Activated CD8-positive, alpha-beta memory T cell treated with anti-CD3 and anti-CD28 coated beads for 48 hours (primary cell): ENCODE measurements at places on chromosomes 12 and 14.

DNA sequence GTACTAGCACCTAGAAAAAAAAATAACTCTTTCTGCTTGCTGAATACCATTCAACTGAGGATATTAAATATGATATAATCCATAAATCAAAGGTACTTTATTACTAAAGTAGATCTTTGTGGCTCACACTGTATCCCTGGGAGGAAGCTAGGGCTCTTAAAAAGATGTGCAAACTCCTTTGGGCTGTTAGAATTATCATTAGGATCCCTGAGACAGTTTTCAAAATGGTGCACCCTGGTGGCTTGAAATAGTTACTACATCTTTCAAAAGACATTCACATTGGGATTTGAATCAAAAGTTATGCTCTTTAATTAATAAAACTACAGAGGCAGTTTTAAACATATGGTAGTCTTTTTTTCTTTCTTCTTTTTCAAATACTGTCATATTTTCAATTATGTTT lies 228.5 kb upstream of the G2E3 start:
- no peak for DNase-seq

- no peak for DNase-seq
These were observed 25.9 kb downstream of the UBE2N start for GRCh38 chr12:93415723-93416464.

DNA sequence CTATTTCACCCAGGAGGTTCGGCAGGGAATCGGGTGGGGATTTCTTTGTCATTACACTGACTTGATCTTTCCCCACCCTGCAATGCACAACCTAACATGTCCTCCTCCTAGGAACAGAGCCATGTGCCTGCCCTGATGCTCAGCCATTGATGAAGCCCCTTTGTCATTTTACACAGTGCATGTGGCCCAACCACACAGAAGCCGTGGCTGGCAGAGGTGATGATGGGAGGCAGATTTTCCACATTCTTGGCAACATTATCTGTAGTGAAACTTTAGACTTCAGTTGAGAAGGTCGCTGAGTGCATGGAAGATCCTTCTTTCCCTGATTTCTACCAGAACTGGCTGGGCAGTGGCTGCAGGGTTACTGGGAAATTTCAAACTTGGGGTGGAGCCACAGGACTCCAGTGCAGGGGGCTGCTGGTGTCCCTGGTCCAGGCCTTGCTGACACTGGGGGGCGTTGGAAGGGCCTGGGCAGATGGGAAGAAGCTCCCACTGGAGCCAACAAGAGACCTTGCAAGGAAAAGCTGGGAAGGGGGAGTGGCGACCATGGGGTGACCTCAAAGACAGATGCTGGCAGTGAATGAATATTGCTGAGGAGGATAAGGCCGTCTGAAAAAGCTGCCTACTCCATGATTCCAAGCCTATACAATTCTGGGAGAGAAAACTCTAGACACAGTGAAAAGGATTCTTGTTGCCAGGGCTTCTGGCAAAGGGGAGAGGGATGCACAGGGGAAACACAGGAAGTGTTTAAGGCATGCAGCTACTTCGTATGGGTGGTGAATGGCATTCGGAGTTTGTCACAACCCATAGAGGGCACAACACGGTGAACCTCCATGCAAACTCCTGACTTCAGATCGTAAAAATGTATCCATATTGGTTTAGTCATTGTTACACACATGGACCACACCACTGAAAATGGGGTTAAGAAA lies 41.8 kb upstream of the P2RX7 start:
- no peak for DNase-seq

DNA sequence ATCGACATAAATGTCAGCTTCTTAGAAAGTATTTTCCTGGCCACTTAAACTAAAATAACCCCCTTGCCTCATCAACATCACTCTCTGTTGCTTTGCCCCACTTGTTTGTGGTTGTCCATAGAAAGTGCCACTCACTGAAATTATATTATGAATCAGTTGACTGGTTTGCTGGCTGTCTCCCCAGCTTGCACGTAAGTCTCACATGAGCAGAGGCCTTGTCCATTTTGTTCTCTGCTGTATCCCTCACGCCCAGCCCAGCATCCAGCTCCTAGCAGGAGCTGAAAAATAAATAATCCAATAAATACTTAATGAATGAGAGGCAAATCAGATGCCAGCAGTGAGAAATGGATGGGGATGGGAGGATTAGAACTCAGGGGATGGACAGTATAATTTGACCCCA lies 159.3 kb downstream of the KSR2 start:
- DNase-seq = no peak

GRCh38 chr14:24956104-24956503 lies 93.8 kb downstream of the STXBP6 start:
- DNase-seq = no peak

DNA sequence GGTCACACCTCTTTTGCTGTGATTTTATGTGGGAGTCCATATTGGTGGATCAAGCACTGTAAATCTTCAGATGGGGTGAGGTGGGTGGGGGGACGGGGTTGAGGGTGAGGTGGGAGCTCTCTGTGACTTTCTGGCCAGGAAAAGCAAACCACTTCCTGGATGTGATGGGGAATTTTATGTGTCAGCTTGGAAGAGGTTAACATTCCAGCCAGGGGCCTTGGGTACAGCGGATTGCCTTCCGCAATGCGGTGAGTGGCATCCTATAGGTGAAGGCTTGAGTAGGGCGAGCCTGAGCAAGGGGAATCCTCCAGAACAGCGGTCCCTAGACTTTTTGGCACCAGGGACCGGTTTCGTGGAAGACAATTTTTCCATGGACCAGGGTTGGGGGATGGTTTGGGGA lies 36.2 kb downstream of the DLK1 start:
- no peak for DNase-seq

DNA sequence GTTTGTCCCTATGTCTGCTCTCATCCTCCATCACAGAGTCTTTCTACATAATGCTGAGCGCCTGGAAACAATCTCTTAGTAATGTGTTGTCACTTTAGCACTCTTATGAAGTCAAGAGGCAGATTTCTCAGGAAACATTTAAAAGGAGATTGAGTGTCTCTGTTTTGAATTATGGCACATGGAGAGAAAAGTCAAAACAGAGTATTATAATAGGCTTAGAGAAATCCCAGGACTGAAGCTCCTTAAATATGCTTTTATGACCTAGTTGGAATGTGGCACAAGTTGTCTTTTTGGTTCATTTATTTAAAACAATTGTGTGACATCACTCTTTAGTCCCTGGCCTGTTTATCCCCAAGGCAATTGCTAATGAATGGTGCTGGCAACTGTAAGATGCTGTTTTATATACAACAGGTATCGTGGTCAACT lies 117.8 kb upstream of the HIF1A start:
- DNase-seq = no peak

- no peak for DNase-seq
These were observed 97.3 kb upstream of the BCL2L14 start for GRCh38 chr12:11973396-11973795.

- DNase-seq = no peak
These were observed 609.5 kb downstream of the AACS start for GRCh38 chr12:125674554-125675338.

GRCh38 chr12:118033902-118034301 lies 17.4 kb downstream of the RFC5 start:
- DNase-seq = no peak

DNA sequence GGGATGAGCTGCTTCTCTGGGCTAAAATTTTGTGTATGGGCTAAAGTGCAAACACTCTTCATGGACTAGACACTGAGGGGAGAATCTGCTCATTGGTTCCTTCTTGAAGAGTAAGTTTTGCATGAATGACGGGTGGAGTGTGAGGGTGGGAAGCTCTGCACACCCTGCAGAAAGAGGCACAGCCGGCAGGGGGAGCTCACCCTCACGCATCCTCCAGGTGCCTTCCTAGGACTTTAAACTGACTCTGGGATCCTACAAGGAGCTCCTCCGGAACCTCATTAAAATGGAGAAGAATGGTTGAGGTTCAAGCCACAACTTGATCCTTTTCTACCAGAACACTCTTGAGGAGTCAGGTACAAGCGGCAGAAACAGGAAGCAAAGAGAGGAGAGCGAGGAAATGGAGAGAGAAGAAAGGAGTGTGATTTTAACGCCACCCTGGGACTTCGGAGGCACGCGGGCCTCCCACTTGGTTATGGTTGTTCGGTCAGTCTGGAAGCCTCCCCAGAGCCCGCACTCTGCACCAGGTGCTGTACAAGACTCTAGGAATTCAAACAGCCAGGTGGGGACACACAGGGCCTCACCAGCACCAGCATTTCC lies 87.5 kb downstream of the SETD3 start:
- DNase-seq = no peak

GRCh38 chr14:76271041-76271755 lies 104.7 kb upstream of the ESRRB start:
- no peak for DNase-seq

DNA sequence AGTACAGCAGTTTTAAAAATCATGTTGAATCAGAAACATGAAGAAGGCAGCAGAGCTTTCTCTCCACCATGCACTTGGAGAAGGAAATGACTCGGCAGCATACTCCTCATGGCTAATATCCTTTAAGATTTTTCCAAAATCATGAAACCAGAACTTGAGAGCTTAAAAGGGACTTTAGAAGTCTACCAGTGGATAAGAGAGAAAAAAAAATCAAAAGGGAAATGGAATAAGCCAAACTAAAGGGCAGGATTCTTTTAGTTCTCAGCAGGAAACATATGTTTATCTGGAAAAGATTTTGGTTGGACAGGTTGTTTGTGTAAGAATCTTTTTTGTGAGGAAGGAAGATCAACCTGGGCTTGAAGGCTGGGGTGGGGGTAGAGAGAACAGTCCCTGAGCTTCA lies 111.8 kb downstream of the PRKCH start:
- no peak for DNase-seq

- DNase-seq = no peak
These were observed 5.4 kb upstream of the DPPA3 start for GRCh38 chr12:7705846-7706245.

DNA sequence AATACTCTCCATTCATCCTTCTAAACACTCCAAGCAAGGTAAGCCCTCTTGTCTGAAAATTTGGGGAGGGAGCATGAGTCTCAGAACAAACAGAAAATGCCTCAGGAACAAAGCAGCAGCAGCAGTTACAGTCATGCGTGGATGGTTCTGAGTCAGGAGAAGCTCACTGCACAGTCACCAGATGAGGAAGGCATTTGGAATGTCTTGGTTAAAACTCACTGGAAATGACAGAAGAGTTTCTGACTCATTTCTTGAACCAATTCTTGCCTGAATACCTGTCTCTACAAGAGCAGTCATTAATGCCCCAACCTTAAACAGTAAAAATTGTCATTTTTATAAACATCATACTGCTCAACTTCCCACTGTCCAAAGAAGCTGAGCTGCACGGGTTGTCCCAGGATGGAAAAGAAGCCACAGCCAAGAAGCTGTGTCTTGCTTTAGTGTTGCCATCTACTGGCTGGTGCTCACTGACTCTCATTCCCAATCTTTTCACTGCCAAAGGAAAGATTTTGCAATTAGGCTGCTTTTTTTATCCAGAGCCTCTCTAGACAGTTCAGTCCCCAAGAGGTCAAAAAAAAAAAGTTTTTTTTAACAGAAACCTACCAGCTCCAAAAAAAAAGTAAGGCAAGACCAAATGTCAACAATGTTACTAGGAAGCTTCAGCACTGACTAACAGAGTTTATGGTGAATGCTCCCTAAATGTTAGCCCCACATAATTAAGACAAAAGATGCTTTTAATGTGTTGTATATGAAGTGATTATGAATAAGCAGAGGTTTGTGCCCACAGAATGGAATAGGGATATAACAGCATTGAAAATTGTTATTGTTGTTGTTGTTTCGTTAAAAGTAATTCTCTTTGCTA lies 40.4 kb downstream of the KICS2 start:
- no peak for DNase-seq

DNA sequence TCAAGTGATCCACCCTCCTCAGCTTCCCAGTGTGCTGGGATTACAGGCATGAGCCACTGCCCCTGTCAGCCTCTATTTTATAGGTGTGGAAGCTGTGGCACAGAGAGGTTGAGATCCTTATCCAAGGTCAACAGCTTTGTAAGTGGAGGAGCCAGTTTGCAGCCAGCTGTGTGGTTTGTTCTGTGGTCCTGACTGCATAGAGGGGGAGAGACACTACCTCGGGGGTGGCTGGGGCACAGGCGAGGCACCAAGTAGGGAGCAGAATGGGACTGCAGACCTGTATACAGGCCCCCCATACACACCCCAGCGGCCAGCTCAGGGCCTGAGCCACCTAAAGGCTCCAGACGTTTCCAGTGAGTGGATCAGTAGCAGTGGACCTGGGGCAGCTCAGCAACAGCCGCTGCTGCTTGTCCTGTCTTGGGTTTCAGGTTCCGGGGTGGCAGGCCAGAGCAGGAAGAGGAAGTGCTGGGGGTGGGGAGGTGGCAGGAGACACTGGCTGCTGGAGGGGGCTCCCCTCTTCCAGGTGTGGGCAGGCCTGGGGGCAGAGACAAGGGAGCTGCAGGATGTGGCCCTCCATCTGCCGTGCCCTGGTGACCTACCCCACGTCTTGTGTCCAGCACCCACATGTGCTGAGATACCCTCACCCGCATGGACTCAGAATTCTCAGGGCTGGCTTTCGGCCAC lies 11.0 kb downstream of the ORAI1 start:
- DNase-seq = peak; percentile 47

DNA sequence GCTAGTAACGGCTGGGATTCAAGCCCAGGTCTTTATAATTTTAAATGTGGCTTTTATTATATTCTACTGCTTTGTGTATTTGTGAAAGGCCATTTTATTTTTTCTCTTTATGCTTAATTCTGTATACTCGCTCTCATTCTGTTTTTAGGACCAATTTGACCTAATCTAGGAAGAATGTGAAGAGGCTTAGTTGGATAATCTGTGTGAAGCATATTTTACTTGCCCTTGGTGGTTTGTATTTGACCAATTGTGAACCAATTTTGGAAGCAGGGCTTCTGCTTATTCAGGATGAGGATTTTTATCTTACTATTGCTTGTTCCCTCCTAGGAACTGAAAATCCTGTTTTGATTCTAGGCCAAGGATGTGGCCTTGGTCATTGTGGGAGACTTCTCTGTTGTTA lies 113.1 kb downstream of the TTC6 start:
- DNase-seq = no peak

GRCh38 chr14:92387578-92387977 lies 64.6 kb downstream of the SLC24A4 start:
- DNase-seq = no peak

GRCh38 chr14:93655078-93655750 lies 133.1 kb downstream of the PRIMA1 start:
- no peak for DNase-seq

GRCh38 chr12:13062669-13063068 lies 18.5 kb downstream of the FAM234B start:
- DNase-seq = no peak

DNA sequence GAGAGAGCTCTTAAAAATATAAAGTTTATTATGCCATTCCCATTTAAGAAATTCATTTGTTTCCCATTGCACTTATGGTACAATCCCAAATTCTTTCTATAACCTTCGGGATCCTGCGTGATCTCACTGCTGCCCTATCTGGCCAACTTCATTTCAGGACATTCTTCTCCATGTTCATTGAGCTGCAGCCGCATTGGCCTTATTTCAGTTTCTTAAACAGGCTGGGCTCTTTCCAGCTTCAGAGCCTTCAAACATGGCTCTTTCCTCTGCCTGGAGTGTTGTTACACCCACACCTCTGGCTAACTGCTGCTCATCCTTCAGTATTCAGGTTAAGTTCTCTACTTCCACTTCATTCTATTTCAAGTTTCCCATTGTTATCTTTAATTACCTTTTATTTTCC lies 58.5 kb upstream of the LRTM2 start:
- no peak for DNase-seq

- DNase-seq = no peak
These were observed 73.4 kb downstream of the RIC8B start for GRCh38 chr12:106847861-106848260.

- DNase-seq = no peak
These were observed 130.0 kb downstream of the TMEM117 start for GRCh38 chr12:43965899-43966298.
